ENCODE measurements at places on chromosomes 4 and X.

DNA sequence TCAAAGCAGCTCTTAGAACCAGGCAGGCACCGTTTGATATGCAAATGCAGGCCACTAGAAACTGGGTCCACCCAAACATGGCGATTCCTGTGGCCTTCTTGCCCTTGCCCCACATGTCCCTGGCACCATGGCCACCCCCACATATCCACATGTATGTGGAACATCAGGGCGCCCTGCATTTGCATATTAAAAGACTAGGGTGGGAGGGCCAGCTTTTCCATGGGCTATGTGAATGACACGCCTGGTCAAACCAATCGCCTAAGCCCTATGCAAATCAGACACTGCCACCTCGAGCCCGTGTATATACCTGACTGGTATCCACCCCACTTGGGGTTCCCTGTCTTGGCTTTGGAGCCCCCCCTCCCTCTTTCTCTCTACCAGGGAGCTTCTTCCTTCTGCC, 107.0 kb downstream of the ABLIM2 start:
- DNase-seq, result no peak

GRCh38 chr4:172953896-172954568, 214.6 kb upstream of the GALNT7 start:
- no peak for DNase-seq

DNA sequence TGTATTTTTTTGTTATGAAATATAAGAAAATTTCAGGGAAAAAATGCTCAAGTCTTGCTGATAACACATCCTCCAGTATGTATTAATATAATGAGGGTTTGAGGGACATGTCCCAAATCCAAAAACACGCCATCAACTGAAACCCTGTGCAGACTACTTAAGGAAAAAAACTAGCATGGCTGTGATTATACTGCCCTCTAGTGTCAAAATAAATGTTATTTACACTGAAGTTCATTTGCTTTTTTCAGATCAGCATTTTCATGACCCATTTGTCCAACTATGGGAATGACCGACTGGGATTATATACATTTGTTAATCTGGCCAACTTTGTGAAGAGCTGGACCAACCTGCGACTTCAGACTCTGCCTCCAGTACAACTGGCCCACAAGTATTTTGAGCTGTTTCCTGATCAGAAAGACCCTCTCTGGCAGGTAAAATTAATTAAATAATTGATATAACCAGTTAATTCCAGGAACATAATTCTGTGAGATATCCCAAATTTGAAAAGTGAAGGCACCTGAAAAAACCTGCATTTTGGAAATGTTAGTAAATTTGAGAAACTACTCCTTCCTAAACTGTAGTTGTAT, 128.5 kb downstream of the PRSS12 start:
- peak; percentile 38 for DNase-seq

- DNase-seq, result no peak
Observed at GRCh38 chrX:118552121-118552900, 56.7 kb downstream of the DOCK11 start.

GRCh38 chr4:87882861-87883260, 50.1 kb downstream of the MEPE start:
- no peak for DNase-seq

- DNase-seq, result no peak
Observed at GRCh38 chr4:89263265-89263664, 44.3 kb downstream of the GPRIN3 start.

DNA sequence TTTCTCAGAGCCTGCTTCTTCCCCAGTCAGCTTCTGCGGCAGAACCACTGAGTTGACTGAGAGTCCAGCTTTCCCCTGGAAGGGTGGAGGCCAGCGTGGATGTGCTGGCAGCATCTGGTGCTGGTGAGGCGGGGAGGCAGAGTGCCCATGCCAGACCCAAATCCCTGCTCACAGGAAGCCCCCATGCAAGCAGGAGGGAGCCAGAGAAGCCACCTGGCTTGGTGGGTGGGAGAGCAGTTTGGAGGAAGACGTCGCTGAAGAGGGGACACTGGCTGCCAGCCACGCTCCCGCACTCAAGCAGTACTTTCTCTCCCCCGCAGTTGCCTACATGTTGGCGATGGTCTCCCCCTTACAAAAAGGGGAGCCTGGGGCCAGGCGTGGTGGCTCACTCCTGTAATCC, 6.0 kb downstream of the PDZD4 start:
- DNase-seq, result no peak

- no peak for DNase-seq
Observed at GRCh38 chrX:117429501-117429900, 687.1 kb downstream of the KLHL13 start.

DNA sequence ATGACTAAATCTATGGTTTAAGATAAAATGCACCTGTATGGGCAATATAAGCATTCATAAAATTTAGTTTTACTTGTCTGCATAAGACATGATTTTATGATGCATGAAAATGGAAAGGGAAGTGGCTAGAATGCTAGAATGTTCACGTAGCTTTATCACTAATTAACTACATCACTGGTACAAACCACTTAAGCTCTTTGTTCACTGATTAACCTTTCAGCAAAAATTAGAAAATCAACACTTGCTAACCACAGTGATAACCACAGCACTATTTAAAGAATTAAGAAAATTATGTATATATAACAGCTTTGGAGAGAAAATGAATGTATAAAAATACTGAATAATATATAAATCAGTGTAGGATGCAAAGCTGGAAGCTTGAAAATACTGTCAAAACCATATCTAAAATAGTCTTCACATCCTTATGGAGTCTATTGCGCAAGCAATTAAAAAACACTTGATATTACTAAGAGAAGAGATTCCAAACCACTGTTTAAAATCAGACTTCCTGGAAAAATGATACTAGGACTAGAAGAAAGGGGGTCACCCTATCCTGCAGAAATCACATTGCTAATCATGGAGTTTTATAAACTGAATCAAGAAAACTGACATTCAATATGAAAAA, 51.9 kb downstream of the EFHC2 start:
- DNase-seq, result no peak

- DNase-seq, result no peak
Observed at GRCh38 chr4:118834070-118834469, 1.9 kb downstream of the SEC24D start.

DNA sequence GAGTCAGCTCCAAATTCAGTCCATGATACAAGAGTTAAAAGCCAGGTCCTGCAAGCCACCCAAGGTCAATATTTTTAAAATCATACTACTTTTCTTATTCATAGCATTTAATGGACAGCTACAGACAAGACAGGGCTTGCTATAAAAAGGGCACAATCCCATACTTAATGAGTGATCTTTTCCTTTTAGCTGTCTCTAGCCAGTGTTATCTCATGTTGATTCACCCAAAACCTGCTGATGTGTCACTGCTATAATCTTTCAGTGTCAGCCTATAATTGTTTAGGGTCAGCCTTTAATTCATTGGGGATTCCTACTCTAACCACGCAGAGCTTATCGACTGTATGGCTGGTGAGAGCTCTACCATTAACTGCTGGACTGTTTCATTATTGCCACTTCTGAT, 51.2 kb upstream of the HCCS start:
- DNase-seq, result no peak

DNA sequence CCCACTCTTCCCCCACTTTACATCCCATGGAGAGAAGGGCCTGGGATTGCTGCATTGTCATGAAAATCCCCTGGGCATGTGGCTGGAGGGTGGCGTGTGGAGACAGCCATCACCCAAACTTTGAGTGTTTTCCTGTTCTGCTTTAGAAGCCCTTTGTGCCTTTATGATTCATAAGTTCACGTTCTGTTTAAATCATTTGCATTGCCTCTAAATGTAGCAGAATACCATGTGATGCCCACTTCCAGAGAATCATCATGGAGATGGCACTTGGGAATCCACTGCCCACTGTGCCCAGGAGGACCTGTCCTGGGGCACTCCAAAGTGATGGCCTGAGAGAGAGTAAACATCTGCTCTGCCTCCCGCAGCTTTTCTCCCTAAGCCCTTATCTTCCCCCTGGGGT, 52.8 kb downstream of the MED28 start:
- DNase-seq, result no peak

- DNase-seq, result no peak
Observed at GRCh38 chr4:168128601-168129000, 36.3 kb downstream of the ANXA10 start.

DNA sequence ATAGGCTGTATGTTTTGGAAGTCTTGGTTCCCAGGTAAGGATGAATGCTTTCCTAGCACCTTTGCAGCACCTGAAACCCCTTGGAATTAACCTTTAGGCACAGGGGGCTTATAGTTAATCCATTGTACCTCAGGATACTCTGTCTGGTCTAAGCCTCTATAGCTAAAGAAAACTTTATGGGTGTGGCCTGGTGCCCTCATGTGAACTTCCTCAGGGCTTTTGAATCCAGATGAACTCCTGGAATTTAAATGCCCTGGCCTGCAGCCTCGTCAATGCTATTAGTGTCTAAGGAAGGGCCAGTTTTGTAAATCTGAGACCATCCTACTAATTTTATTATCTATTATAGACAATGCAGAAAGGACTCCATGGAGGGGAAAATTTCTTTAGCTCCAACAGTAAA, 33.8 kb downstream of the IRS4 start:
- no peak for DNase-seq

GRCh38 chr4:4247696-4248028, 361 bp downstream of the TMEM128 start:
- no peak for DNase-seq

DNA sequence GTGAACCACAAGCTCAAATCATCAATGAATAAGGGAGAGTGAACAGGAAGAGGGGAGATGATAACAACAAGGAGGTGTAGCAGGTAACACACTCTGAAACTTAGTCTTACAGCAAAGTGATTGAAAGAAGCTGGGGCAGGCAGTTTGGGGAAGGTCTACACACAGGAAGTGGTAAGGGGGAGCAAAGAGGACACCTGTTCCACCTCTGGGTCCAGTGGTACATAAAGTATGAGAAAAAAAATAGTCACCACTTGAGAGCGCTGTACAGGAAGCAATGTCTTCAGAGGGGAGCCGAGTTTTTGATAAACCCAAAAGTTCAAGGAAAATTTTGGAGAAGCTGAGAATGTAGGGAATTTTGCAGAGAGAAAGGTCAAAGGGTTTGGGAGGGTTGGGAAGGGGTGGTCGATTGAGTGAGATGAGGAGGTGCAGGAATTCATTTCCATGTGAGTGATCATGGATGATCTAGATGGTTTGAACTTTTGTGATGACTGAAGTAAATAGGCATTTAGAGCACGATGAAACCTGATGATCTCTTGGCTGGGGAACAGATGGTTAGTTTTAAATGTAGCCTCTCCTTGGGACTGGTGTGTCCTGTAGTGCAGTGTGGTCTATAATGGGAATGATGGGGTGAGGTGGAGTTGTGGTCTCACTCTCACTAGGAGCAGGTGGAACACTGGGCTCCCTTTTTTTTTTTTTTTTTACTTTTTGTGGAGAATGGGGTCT, 142.0 kb downstream of the RBMX2 start:
- DNase-seq, result no peak

GRCh38 chr4:107128116-107128515, 92.0 kb upstream of the DKK2 start:
- no peak for DNase-seq

DNA sequence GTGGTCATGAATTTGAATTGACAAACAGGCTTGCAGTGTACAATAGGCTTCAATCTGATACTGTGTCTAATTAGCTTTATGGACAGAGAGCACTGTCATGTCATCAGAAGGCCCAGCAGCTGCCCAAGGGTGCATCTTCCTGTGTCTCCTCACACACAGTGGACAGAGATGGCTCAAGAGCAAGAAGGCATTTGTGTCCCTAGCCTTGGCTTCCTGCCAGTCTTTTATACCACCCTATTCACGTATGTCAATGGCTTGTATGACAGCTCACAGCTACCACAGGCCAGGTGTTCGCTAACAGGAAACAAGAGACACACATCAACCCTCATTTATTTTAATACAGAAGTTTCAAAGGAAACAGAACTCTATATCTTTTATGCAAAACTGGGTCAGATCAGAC, 874.0 kb upstream of the AGA start:
- no peak for DNase-seq

DNA sequence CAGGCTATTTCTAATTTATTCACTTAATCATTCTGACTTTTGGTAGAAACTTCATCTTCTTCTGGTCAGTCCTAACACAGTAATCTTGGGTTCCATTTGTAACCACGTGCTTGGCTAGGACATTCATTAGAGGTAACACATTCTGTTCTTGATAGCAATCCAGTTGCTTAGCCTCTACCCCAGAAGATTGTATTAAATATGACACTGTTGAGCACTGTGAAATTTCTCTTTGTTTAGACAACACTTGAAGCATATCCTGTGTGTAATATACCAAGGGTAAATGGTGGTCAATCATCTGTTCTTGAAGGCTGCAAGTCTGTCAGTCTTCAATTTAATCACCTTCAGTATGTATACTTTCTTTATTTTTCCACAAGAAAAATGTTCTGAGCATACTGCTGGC, 523.0 kb downstream of the ANKRD50 start:
- no peak for DNase-seq

DNA sequence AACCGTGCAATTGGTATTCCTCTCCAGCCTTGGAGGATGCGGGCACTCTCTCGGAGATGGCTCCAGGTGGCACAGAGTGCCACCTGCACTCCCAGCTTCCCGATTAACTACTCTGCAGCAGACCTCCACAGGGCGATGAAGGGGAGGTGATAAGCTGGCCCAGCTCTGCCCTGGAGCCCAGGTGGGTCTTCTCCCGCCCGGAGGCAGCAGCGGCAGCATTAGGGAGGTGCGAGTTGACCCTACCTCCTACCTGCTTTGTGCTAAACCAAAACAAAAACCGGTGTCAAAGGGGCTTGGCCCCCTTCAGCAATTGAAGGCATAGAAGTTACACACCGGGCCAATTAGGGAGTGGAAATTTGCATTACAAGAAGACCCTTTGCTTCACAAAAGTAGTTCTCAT, 137.4 kb upstream of the MAMLD1 start:
- DNase-seq, result no peak

DNA sequence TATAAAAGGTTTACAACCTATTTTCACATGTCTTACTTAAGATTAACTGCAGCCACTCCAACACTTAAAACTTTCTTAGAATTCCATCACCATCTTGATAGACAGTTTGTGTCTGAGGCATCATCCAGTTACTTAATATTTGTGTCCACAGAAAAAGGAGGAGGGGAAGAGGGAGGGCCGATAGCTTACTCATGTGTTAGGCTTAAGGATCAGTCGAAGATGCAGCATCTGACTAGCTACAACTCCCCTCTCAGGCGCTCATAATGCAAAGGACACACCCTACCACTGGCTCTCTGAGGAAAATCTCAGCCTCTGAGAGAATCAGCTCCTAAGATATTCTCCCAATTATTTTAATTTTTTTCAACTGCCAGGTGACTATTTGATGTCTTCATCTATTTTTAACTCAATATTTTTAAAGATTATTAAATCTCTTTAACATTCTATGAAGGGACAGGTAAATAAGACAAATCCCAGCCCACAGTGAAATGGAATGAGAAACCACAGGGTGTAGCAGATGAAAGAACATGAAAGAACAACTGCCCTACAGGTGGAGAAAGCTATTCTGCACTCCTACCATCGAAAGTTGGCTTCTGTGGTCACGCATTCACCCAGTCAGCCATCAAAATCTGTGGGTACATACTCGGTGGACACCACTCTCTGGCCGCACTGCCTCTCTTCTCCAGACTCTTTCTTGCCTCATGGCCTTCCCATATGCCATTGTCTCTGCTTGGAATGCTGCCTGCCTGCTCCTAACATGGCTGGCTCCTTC, 48.0 kb downstream of the ARAP2 start:
- DNase-seq, result no peak

- no peak for DNase-seq
Observed at GRCh38 chrX:108332281-108332680, 105.9 kb downstream of the COL4A6 start.
